ENCODE measurements at places on chromosomes 12 and 14.

GRCh38 chr14:24074625-24075484 is 3.5 kb downstream of the CPNE6 start:
- no peak for DNase-seq

DNA sequence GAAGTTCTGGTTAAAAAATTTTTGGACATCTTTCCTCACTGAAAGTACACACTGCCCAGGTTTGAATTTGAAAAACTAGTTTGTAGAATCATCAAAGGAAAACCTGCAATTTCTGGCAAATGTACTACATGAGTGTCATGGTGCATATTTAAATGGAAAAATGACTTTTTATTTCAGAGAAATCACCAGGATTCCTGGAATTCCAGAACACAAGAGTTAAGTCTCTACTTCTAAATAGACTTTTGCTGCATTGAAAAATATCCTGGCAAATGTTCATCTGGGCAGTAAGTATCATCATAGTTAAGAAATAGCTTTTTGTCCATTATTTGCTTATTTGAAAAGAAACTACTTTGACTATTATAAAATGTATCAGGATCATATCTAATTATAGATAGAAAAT is 275.1 kb downstream of the PRKD1 start:
- no peak for DNase-seq

GRCh38 chr14:105197211-105197641 is 16.1 kb upstream of the NUDT14 start:
- no peak for DNase-seq

DNA sequence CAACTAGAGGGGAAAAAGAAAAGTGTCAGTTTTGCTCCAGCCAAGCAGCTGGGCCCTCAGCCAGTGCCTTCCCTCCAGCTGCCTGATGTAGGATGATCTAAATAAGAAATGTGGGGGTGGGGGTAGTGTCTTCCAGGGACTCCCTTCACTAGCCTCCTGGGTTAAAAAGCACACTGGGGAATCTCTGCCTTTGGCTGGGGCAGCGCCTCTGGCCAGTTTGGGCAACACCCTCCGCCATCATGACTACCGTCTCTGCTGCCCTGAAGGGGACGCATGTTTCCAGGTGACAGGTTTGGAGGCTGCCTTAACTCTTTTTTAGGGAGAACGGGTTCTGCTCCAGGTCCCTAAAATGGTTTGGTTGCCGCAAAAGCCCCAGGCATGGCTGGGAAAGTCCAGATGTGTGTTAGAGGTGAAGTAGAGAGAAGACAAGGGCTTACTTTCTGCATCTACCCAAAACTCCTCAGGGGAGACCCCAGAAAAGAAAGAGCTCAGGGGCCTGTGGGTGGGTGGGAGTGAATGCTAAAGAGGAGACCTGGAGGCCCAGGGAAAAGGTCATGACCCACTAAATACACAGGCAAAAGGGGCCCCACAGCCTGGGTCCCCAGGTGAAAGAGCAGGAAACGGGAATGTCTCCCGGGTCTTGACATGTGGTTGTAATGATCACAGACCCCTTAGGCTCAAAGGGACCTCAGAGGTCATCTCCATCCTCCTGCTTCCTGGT is 132.8 kb upstream of the CCND2 start:
- DNase-seq: no peak

- DNase-seq: peak; percentile 39
These were observed 437.3 kb downstream of the MED13L start for GRCh38 chr12:115840159-115840558.

DNA sequence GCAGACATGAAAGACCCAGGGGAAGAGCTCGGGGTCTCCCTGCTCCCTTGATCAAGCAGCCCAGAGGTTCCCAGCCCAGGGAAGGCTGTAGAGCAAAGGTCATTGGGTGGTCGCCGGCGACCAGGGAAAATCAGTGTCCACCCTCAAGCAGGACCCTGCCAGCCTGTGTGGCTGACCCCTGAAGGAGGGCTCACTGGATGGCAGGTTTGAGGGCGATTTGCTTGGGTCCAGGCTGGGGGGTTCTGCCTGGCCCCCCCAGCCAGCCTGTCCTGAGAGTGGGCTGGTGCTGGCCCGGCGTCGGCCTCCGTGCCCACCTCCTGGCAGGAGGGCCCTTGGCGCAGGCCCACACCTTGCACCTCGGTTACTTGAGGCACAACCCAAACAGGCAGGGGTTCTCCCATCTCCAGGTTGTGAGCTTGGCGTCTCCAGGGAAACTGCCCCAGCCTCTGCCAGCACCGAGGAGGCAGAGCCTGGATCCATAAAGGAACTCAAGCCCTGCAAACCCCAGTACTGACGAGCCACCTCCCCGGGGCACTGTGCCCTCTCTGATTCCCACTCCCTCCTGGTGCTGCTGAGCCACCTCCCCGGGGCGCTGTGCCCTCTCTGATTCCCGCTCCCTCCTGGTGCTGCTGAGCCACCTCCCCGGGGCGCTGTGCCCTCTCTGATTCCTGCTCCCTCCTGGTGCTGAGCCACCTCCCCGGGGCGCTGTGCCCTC is 329.0 kb upstream of the SFSWAP start:
- DNase-seq: no peak

DNA sequence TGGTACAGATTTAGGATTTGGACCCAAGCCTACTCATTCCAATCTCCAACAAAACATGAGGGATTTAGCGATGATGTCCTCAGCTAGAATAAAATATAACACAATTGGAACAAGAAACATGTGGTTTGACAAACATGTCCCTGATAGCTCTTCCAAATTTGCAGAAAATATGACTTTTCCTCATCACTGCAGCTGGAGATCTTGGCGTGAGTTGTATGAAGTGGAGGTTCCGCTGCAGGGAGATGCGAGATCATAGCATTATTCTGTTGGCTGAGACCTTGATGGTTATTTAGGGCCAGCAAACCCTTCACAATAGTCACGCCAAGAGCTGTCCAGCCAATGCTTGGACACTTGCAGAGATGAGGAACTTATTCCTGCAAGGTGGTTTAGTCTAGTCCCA is 413.4 kb upstream of the TBX3 start:
- no peak for DNase-seq

GRCh38 chr12:68620519-68621471 is 10.1 kb downstream of the RAP1B start:
- DNase-seq: no peak

GRCh38 chr12:131701705-131702572 is 9.0 kb upstream of the SFSWAP start:
- no peak for DNase-seq

DNA sequence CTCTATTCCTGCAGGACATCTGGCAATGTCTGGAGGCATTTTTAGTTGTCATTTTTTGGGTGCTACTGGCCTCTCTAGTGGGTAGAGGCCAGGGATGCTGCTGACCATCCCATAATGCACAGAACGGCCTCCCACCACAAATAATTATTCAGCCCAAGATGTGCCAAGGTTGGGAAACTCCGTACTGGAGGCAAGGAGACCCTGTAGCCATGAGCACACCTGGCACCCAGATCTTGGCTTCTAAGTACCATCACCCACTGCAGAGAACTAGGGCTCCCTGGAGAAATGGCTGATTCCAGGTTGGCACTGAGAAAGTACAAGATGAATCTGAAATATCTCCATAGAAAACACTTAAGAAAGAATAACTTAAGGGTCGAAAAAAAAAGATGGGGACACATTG is 81.7 kb downstream of the RBM19 start:
- no peak for DNase-seq

DNA sequence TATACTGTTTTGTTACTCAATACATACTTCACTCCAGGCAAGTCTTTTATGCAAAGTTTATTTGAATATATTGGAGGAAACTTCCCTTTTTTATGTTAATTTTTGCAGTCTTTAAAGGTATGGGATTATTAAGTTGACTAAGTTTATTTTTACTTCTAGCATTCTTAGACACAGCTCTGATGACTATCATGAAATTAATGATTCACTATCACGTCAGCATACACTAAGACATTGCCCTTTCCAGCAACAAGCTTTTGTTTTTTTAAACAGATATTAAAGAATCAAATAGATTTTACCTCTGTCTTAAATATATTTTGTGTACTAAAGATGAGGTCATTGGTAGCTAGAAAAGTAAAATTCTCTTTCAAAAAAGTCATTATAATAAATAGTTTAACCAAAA is 52.1 kb downstream of the DERA start:
- DNase-seq: no peak

DNA sequence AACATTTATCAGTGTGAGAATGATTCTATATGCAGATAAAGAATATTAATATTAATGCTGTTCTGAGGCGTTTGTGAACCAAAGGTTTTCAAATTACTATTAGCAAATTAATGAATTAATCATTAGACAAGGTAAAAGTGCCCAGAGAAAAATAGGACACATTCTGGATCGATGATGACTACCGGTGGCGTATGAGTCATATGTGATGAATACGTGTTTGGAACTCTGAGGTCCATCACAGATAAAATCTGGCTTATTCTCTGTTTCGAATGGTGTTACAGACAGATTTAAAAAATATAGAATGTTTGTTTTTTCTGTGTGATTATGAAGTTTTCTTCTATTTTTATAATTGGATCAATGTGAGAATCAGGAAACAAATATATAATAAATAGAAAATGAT is 79.2 kb upstream of the RTL1 start:
- no peak for DNase-seq

- no peak for DNase-seq
These were observed 127.4 kb upstream of the ATP2B1 start for GRCh38 chr12:89836026-89836425.

DNA sequence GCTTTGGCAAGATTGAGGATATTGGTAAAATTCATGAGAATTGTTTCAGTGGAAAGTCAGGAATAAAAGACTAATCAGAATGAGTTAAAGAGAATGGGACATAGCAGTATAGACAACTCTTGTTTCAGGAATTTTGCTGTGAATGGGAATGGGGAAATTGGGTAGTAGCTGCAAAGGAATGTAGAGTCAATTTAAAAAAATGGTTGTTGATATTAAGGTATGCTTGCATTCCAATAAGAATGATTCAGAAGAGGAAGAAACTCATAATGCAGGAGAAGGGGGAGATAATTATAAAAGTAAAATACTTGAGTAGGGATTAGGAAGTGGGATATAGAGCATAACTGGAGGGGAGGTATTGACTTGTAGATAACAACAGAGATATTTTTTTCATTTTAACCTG is 40.7 kb downstream of the MNAT1 start:
- DNase-seq: no peak

GRCh38 chr12:67710582-67710981 is 62.0 kb downstream of the DYRK2 start:
- DNase-seq: no peak

- no peak for DNase-seq
These were observed 475.1 kb downstream of the TRHDE start for GRCh38 chr12:72747111-72747849.

- no peak for DNase-seq
These were observed 77.2 kb downstream of the CCDC92 start for GRCh38 chr12:123895451-123895850.

- DNase-seq: peak; percentile 14
These were observed 9.5 kb downstream of the BDKRB1 start for GRCh38 chr14:96265383-96266095.

DNA sequence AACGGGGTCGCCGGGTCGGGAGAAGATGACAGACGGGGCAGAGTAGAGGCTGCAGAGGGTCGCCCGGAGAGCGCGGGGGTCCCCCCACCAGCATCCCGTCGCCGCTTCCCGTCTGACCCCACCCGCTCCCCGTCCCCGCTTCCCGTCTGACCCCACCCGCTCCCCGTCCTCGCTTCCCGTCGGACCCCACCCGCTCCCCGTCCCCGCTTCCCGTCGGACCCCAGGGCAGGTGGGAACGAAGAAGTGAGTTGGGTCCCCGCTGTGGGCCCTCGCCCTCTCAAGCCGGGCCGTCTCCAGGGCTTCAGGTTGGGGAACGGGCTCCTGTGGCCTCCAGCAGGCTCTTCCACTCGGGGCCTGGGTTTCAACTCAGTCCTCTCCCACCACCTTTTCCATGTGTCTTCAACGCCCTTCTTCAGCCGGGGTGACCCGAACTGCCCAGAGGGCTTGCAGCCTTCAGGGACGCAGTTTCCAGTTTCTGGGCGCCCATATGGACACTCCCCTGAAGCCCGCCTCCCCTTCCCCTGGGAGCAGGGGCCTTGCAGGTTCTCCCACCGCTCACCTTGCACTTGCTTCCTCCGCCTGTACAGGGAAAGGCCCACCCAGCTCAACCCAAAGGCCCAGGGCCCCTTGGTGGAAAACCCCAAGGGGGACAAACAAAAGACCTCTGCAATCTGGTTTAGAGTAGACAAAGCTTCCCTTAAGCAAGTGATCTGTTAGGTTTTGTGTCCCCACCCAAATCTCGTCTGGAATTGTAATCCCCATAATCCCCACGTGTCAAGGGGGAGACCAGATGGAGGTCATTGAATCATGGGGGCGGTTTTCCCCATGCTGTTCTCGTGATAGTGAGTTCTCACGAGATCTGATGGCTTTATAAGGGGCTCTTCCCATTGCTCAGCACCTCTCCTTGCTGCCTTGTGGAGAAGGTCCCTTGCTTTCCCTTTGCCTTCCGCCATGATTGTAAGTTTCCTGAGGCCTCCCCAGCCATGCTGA is 66.5 kb downstream of the TNFAIP2 start:
- no peak for DNase-seq

- no peak for DNase-seq
These were observed 7.2 kb downstream of the DNAI7 start for GRCh38 chr12:25187781-25188180.

DNA sequence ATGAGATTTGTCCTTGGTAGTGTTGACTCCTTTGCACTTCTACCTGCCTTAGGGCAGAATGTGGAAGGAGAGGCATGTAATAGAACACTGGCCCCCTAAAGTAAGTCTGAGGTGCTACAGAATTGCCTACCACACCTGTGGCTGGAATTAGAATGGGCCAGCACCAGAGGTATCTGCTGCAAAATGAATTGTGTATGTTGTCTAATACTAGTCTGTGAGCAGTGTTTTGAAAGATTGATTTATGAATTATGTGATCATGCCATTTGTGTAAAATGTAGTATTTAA is 5.7 kb upstream of the STYX start:
- no peak for DNase-seq

- DNase-seq: no peak
These were observed 45.4 kb downstream of the DUSP6 start for GRCh38 chr12:89306827-89307473.

DNA sequence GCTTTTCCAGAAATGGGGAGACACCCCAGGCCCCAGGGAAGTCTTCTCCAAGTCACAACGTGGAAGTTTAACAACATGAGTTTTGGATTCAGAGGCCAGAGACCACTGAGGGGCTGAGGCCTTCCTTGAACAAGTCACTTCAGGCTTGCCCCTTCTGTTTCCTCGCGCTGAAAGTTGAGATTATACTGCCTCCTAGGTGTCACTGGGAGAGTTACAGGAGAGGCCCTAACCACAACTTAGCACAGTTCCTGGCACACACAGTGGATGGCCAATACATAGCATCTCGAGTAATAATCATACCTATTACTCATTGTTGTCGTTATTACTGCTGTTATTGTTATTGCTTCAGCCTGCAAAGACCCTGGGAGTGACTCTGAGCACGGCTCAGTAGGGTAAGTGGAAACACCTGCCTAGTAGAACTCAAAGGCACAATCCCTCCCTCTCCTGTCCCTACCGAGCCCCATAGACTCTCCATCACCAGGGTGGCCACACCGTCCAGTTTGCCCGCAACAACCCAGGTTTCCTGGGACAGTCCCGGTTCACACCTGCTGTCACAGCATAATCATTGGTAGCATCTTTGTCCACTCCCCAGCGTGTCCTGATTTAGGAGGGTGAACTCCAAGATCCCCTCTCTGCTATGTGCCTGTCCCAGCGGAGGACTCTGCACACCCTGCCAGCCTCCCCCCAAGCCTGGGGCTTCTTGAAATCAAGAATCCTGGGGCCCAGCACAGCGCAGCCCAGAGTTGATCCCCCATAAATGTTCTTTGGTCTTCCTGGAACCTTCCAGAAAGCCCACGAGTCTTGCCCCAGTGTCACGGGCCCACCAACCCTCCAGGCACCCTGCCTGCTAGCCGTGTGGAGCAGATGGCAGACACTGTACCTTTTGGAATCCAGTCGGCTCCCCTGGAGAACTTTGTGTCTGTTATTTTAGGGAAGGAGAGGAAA is 85.0 kb downstream of the SYNE3 start:
- DNase-seq: peak; percentile 3
